HS-5 (cell line): ENCODE measurements at places on chromosomes 13 and 19.

- no peak for DNase-seq
These were observed 391.0 kb downstream of the LMO7 start for GRCh38 chr13:76027131-76027530.

DNA sequence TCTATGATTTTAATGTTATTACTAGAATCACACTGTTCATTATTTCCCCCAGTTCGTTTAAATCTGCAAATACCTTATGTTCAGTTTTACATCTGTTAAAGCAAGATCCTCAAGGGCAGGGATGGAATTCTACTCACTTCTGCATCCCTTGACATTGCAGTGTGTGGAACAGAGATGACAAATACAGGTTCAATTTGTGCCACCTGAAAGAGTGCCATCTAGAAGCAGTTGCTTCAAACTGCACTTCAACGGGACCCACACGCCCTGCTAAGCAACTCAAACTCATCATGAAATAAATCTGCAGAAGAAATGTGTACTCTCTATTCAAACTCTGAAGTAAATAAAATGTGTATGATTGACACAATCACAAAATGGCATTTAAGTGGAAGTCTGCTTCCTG lies 44.5 kb downstream of the RUBCNL start:
- no peak for DNase-seq

DNA sequence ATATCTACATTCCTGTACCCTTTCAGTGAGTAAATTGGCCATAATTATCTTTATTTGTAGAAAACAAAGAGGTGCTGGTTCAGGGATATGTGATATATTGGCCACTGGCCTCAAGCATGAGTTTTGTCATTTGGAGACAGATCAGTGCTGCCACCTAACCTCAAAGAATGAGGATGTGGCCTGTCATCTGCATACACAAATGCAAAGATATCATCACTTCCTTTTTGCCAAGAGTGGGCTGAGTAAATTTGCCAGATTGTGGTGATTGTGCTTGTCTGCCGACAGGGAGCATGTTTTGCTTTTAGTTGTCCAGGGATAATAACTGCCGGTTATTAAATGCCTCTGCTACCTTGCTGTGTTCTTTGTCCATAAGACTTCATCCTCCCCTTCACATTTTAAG lies 44.2 kb downstream of the WASF3 start:
- DNase-seq: no peak

DNA sequence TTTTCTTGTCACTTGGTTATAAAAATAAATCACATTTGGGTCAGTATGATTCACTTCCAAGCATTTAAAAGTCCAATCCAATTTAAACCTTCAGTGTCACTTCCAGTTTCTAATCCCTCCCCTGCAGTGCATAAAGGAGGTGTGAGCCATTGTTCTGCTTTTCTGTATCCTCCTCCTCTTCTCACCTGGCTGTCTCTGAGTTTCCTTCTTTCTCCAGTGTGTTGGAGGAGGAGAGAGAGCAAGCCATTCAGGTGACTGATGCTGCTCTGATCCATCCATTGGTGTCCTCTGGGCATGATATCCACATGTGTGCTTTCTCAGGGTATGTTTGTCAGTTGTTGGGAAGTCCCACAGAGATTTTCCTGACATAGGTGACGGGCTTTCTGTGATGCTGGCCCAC lies 1.2 kb downstream of the NUDT15 start:
- no peak for DNase-seq
